ENCODE measurements at places on chromosomes 4 and X.

DNA sequence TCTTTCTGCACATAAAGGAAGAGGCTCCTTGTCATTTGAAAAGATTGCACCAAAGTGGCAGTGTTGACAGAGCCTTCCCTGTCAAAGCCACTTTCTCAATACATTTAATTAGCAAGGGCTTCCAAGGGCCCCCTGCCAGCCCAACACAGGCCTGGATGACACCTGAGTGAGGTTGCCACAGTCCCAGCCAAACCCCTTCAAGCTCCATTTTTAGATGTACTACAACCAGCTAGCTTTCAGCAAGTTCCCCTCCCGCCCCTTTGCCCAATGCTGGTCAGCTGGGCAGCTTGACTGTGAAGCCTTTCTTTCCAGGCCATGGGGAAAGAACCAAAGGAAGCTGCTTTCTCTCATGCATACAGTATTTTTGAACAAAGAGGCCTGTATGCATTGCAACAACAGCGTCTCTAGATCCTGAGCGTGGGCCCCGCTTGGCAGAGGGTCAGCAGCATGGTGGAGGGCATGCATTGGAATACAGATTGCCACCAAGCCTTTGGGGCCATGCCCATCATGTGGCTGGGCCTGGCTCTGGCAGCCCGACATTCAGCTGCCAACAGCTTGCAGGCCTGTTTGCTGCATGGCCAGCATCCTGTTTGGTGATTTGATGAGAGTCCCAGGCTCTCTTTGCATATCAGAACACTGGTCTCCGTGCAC lies 261.1 kb upstream of the GATB start:
- DNase-seq, result peak; percentile 67

- no peak for DNase-seq
These were observed 1138.7 kb upstream of the PCDH7 start for GRCh38 chr4:29581457-29581856.

- DNase-seq, result no peak
These were observed 16.9 kb downstream of the NKX3-2 start for GRCh38 chr4:13527192-13527980.

GRCh38 chr4:42280327-42281095 lies 116.8 kb upstream of the SHISA3 start:
- DNase-seq, result no peak

- no peak for DNase-seq
These were observed 217.6 kb upstream of the CNKSR2 start for GRCh38 chrX:21156632-21157031.
